OCI-LY7 (cell line): ENCODE measurements at places on chromosomes 3 and 15. TPM values are rescaled to one million over a fixed set of nuclear protein-coding genes. Genes with fewer than 3 reads are reported as not detected.

The GP9 gene
- not detected in 2 replicates for total RNA-seq

The KY gene
- total RNA-seq, result not detected in 2 replicates

The GRIP2 gene
- total RNA-seq, result not detected in 2 replicates

The ALPK3 gene
- 0.15 and 0.23 TPM in 2 replicates for total RNA-seq

The PDZRN3 gene
- total RNA-seq, result 0.48 and 0.95 TPM in 2 replicates

The ADAMTS7 gene
- 0.08 and 0.11 TPM in 2 replicates for total RNA-seq

The TM4SF4 gene
- total RNA-seq, result not detected in 2 replicates

The CILP gene
- 0.06 TPM in 1 of 2 replicates, not detected in the other for total RNA-seq

The PRR23B gene
- not detected in 2 replicates for total RNA-seq

The CYP11A1 gene
- not detected in 2 replicates for total RNA-seq

The TMA7 gene
- total RNA-seq, result 226 and 250 TPM in 2 replicates

The UQCC5 gene
- total RNA-seq, result 22.4 and 25.6 TPM in 2 replicates

The RLBP1 gene
- not detected in 2 replicates for total RNA-seq

DNA sequence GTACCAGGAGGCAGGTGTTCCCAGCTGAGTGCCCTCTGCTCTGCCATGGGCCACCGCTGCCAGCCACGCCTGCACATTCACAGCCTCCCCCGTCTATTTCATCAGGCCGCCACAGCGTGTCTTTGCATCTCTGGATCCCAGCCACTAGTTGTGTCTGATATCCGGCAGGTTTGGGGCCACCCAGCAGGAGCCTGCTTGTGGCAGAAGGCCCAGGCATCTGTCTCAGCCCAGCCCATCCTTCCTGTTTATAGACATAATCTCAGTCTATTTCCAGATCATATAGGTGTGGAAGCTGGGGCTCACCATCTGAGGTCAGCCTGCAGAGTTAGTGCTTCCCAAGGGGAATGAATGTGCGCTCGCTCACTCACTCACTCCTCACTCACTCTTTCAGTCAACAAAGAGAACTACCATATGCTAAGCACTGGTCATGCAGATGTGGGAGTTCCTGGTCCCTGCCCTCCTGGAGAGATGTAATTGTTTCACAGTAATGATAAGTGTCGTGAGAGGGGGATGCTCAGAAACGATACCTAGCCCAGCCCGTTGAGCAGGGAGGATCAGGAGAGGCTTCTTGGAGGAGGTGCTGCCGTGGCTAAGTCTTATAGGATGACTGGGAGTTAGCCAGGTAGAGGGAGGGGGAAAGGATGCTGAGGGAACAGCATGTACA lies 60.6 kb downstream of the FGD5 start:
- DNase-seq, result no peak

DNA sequence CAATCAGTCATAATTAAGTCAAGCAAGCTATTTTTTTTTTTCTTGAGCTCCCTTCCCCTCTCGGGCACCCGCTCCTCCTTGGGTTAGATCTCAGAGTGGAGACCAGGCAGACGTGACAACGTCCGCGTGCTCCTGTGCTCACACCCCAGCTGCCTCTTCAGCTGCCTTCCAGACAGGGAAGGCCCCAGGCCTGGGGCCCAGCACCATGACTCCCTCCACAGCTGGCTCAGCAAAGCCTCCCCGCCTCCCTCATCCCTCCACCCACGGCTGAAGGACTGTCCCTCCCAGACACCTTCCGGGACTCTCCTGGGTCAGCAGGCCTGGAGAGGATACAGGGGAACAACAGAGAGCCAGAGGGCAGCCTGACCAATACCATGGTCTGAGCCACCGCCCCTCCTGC lies 87.9 kb upstream of the LINGO1 start:
- DNase-seq, result no peak

- DNase-seq, result peak; percentile 61
Measured at GRCh38 chr3:58356054-58356453, 23.4 kb downstream of the PXK start.

GRCh38 chr3:26068890-26069289 lies 279.0 kb downstream of the OXSM start:
- DNase-seq, result no peak

DNA sequence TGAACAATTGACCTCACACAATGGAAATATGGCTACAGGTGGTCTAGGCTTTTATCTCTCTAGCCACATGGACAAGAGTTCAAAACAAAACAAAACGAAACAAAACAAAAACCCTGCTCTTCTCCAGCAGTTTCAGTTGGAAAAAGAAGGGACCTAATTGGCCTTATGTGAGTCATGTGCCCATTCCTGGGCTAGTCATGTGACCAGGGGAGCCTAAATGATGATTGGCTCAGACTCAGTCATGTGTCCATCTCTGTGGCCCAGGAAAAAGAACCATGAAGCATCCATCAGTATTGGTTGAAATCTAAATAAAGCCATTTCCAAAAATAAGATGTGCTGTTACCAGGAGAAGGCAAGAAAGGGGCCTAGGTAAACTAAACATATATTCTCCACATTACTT lies 96.8 kb downstream of the ANXA2 start:
- peak; percentile 8 for DNase-seq

- DNase-seq, result no peak
Measured at GRCh38 chr3:176359211-176359610, 838.1 kb downstream of the TBL1XR1 start.

DNA sequence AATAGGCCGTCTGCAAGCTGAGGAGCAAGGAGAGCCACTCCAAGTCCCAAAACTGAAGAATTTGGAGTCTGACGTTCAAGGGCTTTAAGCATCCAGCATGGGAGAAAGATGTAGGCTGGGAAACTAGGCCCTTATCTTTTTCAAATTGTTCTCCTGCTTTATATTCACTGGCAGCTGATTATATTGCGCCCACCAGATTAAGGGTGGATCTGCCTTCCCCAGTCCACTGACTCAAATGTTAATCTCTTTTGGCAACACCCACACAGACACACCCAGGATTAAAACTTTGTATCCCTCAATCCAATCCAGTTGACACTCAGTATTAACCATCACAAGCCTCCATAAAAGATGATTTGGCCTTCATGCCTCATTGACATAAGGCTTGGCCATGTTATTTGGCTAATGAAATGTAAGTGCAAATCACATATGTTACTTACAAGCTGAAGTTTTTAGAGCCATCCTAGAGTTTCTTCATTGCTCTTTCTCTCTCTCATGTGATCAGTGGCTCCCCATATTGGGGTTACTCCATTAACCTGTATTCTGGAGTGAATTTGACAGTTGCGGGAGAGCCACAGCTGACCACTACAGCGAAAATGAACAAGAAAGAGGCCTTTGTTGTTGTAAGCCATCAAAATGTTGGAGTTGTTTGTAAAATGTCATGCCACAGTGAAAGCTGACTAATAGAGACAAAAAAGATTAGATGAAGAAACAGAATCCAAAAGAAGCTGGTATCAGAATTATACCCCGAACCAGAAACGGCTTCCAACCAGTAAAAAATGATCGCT lies 61.7 kb downstream of the GBE1 start:
- no peak for DNase-seq

DNA sequence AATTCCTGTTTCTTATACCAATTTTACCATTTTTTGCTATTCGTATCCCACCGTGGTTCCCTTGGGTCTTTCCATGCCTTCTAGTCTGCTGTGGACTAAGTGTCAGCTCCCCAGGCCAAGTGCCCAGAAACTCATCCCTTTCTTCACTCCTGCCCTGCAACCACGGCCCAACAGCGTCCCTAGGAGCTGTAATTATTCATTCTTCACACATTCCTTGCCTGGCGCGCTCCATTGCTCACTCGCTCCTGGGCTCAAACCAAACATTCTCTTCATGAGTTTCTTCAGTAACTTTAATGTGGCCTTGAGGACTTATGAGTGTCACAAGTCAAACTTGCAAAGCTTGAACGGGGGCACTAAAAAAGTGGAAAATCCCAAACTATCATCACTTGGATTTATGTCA lies 15.7 kb downstream of the GABRB3 start:
- no peak for DNase-seq

DNA sequence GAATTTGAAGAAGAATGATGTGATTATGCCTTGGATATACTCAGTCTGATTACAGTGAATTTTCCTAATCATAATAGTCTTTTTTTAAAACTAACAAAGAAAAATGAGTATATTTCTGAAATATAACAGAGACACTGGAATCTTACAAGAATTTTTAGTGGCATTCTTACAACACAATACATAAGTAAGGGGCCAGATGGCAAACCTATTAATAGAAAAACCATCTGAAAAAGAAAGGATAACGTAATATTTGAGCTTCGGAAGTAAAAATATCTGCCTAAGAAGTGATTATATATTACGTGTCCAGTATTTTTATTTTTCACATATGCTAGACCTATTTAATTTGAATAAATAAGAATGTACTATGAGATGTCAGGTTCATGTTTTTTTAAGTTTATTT lies 452.8 kb downstream of the NAALADL2 start:
- no peak for DNase-seq

- DNase-seq, result no peak
Measured at GRCh38 chr3:4231041-4231440, 72.1 kb upstream of the SETMAR start.

DNA sequence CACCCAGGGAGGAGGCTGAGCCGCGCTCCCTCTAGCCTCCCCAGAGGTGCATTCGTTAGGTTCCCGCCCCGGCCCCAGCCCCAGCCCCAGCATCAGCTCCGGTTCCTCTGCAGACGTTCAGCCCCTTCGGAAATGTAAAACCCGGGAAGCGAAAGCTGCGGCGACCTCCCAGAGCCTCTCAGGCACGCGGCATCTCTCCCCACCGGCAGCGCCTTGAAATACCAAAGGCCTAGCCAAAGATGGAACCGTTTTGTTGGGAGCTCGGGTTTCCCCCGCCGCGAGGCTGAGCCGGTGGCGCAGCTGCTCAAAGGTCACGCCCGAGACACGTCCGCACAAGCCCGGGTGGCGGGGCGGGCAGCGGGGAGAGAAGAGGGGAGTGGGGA lies 77.8 kb upstream of the HES1 start:
- peak; percentile 67 for DNase-seq

- peak; percentile 57 for DNase-seq
Measured at GRCh38 chr15:60397772-60398445, at the start of gene ANXA2. Gene ANXA2, minus strand, starts transcription at chr15:60397986. Its CDS starts 11,911 bp downstream, at chr15:60386075.

- peak; percentile 85 for DNase-seq
Measured at GRCh38 chr3:8658306-8659212, 14.0 kb upstream of the SSUH2 start.

GRCh38 chr15:34126522-34126921 lies 24.6 kb downstream of the PGBD4 start:
- DNase-seq, result no peak

DNA sequence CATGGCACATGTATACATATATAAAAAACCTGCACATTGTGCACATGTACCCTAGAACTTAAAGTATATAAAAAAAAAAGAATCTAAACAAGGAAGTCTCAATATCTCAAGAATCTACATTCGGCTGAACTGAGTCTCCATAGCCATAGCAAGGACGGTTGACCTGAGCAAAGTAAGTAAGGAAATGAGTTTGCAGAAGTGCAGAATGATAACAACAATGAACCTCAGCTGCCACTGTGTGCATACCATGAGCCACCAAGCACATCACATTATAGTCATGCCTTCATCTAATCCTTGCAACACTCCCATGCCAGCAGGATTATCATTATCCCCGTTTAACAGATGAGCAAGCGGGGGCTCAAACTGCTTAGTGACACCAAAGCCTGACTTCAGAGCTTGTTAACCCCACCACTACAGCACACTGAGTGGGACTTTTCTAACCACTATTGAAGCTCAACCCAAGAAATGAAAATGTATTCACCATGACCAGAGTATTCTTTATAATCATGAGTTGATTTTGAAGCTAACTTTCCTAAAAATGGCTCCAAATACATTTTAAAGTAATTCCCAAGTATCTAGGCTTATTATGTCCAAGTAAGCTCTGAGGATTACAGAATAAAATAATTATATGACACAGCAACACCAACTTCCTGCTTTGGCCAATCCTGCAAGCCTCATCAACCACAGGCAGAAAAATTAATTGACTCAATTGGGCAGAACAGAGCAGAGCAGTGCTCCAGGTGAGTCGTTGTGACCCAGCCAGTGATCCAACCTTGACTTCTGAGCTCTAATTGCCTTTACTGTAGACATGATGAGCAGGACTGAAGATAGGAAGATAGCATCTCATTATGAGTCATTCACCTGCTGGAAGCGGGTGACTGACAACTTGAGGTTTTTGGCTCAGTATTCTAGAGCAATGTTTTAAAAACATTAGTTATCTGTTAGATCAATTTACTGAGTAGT lies 47.3 kb upstream of the IL12A start:
- DNase-seq, result no peak

DNA sequence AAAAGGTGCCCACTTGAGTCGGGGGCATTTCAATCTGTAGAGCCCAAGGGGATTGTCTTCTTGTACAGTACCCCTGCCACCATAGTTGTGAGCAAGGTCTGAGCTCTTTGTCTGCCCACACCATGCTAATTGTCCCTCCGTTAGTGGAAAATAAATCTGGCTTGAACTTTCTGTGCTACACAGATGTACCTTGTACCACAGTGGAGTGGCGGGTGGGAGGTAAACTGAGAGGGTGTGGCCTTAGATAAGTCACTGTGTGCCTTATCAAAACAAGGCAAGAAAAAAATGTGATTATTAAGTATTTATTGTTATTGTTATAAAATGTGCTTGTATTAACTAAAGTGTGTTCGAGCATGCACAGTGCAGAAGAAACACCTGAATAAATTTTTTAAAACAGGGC lies 242.9 kb upstream of the C2CD4B start:
- DNase-seq, result no peak

- DNase-seq, result no peak
Measured at GRCh38 chr3:172197344-172197743, 158.0 kb downstream of the FNDC3B start.

- no peak for DNase-seq
Measured at GRCh38 chr3:140427786-140428185, 250.1 kb upstream of the TRIM42 start.

GRCh38 chr3:169699536-169700050 lies 36.1 kb upstream of the MECOM start:
- no peak for DNase-seq

- DNase-seq, result no peak
Measured at GRCh38 chr3:45684327-45684892, 4.8 kb upstream of the SACM1L start.

- no peak for DNase-seq
Measured at GRCh38 chr3:63726656-63727055, 74.2 kb downstream of the SNTN start.

DNA sequence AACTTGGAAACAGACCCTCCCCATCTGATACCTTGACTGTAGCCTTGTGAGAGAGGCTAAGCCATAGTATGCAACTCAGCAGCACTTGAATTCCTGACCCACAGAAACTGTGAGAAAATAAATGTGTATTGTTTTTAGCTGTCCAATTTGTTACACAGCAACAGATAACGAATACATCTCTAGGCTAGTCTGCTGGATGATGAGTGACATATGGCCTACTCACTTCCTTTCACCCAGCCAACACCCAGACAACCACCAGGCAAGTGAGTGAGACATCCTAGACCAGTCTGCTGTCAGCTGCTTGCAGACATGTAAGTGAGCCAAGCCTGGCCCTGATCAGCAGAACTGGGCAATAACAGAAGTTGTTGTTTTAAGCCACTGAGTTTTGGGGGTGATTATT lies 19.2 kb upstream of the SMAD6 start:
- DNase-seq, result peak; percentile 36

GRCh38 chr3:12613250-12613649 lies 50.7 kb downstream of the RAF1 start:
- no peak for DNase-seq

GRCh38 chr3:43727930-43728329 lies 37.2 kb downstream of the ABHD5 start:
- no peak for DNase-seq
